ENCODE measurements at places on chromosomes 1 and 21.

GRCh38 chr1:157390651-157391050, 161.7 kb downstream of the FCRL5 start:
- no peak for DNase-seq

- DNase-seq: no peak
Measured at GRCh38 chr1:166876540-166876838, 425 bp upstream of the TADA1 start.

DNA sequence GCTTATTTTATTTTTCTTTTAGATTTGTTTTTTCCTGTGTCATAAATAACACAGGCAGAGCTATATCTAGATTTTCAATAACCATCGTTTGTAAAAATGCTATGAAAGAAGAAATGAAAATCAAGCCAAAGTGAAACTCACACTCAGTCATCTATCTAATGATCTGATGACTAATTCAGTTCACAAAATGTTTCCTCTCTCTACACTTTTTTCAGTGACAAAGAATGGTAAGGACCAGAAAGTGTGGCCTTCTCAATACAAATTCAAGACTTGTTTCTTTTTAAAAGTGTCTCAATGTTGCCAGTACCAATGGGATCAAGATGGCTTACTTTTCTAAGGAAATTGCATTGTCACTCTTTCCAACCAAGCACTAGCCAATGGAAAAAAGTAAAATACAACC, 282.8 kb upstream of the PKN2 start:
- DNase-seq: no peak

GRCh38 chr1:24954631-24955030, 24.6 kb upstream of the RUNX3 start:
- DNase-seq: no peak

DNA sequence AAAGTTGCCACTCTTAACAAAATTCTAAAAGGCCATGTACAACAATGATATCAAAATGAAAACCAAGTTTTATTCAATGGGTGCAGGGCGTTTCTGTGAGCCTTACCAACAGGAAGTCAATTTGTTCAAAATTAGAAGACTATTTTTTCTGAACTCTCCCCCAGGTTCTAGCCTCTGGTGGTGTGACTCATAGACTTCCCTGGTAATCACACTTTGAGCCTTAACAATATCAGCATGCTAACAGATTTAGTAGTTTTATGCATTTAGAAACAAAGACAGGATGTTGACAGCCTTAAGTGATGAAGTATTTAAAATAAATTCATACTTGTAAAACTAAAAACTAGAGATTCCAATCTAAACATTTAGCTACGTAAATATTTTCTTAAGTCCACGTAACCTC, 88.4 kb downstream of the LRRC8C start:
- peak; percentile 34 for DNase-seq
